Smooth muscle cell of trachea (primary cell): ENCODE measurements at places on chromosomes 5 and 9. TPM values are rescaled to one million over a fixed set of nuclear protein-coding genes. Genes with fewer than 3 reads are reported as not detected.

NIPBL gene
- total RNA-seq, result 18.0 and 32.4 TPM in 2 replicates

WDR38 gene
- total RNA-seq, result not detected in 2 replicates

GDA gene
- not detected in 2 replicates for total RNA-seq

GRIN1 gene
- total RNA-seq, result 0.15 and 0.33 TPM in 2 replicates

NUDT12 gene
- total RNA-seq, result 11.1 and 18.8 TPM in 2 replicates

GFI1B gene
- 0.17 TPM in 1 of 2 replicates, not detected in the other for total RNA-seq
